ENCODE measurements at places on chromosomes 2 and 18.

- no peak for DNase-seq
Observed at GRCh38 chr2:205130111-205130829, 552.0 kb upstream of the NRP2 start.

DNA sequence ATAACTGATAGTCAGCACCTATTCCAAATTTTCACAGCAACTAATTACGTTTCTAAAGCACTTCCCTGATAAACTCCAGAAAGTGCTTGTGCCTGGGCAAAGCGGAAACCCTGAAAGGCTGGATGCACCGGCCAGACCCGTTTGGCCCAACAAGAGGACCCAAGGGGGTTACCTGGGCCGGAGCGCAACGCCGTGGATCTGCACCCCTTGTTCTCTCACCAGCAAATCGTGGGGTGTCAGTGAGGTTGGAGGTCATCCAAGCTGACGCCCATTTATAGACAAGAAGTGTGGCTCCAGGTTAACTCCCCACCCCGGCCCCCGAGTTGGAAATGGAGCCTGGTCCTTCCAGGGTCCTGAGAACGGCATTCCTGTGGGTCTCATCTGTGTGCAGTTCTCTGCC lies 167.0 kb upstream of the HDAC4 start:
- no peak for DNase-seq

DNA sequence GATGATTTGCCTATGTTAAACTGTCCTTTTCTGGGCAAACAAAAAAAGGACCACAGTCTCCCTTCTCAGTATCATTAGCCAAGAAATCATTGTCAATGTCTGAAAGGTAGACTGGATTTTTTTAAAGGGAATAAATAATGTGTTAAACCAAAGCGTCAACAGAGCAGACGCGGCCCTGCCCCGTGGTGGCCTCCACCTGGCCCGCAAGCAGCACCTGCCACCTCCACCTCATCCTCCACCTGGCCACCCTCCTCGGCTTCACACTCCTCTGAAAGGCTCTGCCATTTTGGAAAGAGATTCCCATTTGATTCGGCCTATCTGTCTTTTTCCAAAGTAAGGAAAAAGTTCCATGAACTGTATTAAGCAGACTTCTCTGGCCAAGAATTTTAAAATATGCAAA lies 67.9 kb upstream of the TMEM200C start:
- no peak for DNase-seq

GRCh38 chr2:10709290-10709939 lies 12.0 kb upstream of the ATP6V1C2 start:
- DNase-seq = peak; percentile 30

GRCh38 chr2:189427872-189428271 lies 13.4 kb upstream of the WDR75 start:
- no peak for DNase-seq

DNA sequence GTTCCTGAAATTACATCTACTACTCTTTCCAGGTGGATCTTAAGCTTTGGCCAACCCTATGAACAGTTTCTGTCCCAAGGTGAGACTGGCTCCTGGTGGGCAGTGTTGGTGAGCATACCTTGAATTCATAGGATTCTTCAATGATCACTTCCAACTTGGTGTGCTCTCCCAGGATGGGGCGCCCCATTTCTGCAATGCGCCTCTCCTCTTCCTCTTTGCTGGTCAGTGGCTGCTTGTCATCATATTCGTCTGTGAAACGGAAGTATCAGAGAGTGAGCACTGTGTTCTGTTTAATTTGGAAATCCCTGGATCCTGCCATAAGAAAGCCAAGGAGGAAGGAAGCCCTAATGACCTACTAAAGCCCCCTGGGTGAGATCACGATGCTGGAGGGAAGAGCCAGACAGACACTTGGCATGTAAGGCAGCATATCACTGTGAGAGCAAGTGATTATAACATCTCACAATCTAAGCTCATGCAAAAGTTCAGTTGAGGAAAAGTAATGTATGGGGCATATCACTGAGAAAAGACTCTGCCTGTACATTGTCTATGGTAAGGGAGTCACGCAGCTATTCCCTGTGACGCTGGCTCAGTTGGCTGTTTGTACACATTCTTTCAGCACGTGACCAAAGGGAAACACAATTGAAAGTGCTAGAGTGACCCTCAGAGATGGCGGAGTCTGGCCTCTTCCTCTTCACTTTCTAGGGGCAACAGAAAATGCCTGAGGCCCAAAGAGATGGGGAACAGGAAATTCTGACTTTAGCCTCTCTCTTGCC lies 287.0 kb downstream of the SLC8A1 start:
- DNase-seq = peak; percentile 0

GRCh38 chr2:103353774-103354173 lies 591.9 kb downstream of the TMEM182 start:
- DNase-seq = no peak

DNA sequence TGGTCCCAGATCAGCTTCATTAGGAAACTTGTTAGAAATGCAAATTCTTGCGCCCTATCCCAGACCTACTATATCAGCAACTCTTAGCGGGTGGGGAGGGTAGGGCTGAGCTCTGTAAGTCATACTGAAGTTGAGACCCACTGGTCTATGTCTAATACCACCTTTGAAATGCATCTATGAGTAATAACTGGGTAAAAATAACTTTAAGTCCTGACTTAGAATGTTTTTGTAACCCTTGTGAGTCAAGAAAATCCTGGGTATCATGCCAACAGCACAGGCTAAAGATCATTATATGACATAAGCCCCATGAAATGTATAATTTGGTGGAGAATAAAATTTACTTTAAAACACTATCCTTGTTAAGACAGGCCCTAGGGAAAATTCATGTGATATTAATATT lies 41.4 kb downstream of the PRKD3 start:
- peak; percentile 19 for DNase-seq

GRCh38 chr2:1489486-1489885 lies 76.2 kb downstream of the TPO start:
- DNase-seq = no peak

DNA sequence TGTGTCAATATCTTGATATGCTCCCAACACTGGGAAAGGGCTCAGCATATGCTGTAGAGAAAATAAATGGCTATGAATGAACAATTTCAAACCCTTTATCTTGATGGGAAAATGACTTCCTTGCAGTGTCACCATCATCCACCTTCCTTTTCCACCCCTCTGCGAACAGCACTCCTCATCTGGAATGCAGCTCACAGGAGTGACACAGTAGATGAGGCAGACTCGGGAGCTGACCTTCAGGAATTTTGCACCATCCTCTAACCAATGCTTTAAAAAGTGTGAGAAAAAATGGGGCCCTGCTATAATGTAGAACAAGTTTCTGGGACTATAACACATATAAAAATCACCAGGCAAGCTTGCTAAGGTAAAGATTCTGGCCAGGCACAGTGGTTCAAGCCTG lies 41.3 kb upstream of the YPEL5 start:
- no peak for DNase-seq

DNA sequence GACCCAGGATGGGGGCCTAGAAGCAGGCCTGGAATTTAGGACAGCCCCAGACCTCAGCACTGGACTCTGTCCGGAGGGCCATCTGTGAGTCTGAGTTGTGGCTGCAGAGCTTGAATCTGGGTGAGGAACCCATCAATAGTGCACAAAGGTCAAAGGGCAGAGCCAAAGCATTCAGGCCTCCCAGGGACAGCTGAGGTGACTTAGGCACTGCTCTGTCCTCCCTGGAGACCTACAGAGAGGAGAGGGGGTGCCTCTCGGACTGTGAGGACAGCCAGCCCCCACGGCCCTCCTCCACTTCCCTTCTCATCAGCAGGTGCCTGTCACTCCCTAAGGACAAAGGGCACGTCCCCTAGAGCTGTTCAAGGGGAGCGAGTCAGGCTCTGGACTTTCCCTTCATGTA lies 25.1 kb upstream of the PRLH start:
- no peak for DNase-seq

DNA sequence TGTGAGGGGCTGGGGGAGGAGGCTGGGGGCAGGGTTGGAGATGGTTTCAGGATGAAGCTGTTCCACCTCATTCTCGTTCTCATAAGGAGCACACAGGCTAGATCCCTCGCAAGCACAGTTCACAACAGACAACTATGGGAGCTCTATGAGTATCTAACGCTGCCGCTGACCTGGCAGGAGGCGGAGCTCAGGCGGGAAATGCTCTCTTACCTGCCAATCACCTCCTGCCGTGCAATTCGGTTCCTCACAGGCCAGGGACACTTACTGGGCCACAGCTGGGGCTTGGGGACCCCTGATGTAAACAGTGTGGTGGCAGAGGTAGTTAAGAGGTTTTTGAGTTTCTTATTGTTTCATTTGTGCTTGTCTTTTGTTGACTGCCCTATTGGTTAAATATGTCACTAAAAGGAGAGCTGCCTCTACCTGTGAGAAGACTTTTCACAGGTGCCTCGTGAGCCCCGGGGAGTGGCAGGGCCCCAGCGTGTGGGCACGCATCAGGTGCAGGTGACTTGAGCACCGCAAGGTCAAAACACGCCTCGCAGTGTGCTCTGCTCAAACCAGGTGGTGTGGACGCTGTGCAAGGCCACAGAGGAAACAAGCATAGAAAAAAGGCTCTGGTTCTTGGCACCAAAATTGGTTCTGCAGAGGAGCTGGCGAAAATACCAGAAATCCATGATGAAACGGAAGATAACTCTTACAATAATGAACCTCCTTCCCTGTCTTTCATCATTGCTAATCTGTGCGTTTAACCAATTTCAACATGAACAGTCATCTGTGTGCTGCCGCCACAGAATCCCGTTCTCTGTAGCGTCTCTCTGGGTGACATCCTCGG lies 10.2 kb downstream of the MLPH start:
- DNase-seq = no peak

- DNase-seq = no peak
Observed at GRCh38 chr2:231390667-231391066, 4.8 kb upstream of the B3GNT7 start.

DNA sequence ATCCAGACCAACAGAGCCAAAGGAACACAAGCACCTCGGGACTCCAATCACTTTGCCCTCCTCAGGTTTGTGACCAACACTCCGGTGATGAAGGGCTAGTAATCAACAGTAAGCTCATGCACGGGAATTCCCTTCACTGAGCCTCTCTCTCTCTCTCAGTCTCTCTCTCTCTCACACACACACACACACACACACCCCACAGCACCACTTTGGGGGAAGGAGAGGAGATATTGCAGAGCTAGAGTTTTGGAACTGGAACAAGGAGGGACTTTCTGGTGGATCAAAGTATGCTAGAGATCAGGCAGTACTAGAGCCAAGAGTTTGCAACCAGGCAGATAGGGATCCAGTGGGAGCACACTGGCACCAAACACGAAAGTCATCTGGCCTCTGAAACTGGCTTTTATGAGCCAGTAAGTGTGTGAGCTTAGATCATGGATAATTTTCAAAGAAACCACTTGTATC lies 98.7 kb downstream of the ANKRD44 start:
- DNase-seq = no peak

GRCh38 chr2:149145314-149146295 lies 107.1 kb downstream of the LYPD6B start:
- no peak for DNase-seq

GRCh38 chr18:47773931-47774330 lies 156.5 kb downstream of the SMAD2 start:
- DNase-seq = no peak

- no peak for DNase-seq
Observed at GRCh38 chr18:53682796-53683195, 541.7 kb downstream of the MBD2 start.

GRCh38 chr2:56291711-56292110 lies 107.9 kb downstream of the CCDC85A start:
- no peak for DNase-seq

GRCh38 chr2:95041824-95042442 lies 16.4 kb downstream of the MAL start:
- DNase-seq = no peak

- no peak for DNase-seq
Observed at GRCh38 chr18:55007602-55008001, 48.3 kb upstream of the CCDC68 start.

DNA sequence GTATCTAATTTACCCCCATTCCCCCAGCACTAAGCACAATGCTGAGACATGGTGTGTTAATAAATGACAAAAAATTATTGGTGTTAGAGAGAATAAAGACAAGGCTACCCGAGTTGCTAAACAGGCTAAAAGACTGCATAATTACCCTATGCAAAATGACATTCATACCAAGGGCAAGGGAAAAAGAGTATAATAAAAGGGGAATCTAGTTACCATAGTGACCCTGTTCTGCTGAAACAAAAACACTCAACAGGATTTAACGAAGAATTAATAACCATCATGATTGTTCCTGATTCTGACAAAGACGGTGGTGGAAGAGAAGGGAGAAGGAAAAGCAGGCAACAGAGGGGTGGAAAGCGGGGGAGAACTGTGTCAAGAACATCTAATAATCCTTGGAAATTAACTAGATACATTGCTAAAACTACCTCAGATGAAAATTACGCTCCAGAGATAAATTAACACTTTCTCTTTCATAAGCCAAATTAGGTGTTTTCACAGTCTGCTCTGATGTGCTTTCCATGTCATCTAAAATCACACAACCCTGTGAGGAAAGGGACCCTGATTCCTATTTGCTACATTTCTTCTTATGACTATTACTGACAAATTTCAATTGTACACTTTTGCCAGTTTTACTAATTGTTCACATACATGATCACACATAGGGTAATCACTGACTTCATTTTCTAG lies 25.5 kb downstream of the TTR start:
- DNase-seq = no peak

DNA sequence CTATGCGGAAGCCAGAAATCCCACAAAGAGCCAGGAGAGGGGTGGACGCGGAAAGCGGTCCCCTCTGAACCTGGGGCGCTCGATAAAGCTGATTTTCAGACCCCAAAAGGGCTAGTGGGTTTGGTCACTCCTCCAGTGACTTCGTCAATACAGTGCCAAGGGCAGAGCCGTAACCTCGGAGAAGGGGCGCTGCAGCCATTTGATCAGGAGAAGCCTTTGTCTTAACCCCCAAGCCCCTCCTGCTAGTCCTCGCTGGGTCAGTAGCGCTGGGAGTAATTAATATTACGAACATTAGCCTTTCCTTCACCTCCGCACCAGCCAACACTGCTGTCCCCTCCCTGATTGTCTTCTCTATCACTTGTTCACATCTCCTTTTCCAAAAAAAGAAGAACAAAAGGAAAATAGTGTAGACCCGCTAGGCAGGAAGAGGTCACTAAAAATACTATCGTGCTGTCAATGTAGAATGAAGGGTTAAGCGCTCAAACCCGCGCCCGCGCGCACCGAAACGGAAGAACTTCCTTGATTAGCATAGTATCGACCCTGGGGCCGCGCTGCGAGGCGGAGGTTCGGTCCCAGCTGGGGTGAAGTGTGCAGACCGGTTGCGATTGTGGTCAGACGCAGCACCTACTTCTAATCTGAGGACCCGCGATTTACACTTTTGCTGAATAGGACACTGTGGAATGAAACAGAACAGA lies 63.2 kb upstream of the MAPRE2 start:
- peak; percentile 9 for DNase-seq

All from kidney capillary endothelial cell (primary cell).